DMS 273 treated with DMSO at 0.1 percent for 48 hours (cell line): ENCODE measurements at places on chromosomes 1 and 21.
A peak's percentile ranks its signal among the peaks of the same experiment; 100 is the strongest.

DNA sequence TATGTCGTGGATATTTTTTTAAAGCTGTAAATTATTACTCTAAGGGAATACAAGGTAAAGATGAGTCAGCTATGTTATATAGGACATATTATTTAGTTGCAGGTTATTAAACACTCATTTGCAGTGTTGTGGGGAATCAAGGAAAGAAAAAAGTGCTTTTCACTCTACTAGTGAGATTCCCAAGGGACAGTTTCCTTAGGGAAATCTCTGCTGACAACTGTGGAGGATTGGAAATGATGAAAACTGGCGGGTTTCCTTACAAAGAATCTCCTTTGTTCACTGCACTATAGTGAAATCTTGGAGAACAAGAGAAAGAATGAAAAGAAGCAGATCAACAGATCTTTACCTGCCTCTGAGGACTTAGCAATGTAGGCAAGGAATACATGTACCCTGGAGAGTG, 24.5 kb upstream of the TRIM45 start:
- DNase-seq: no peak

- DNase-seq: no peak
Observed at GRCh38 chr1:88701275-88701674, 17.2 kb downstream of the PKN2 start.

GRCh38 chr1:100360790-100361510, 8.6 kb downstream of the CDC14A start:
- peak; percentile 63 for DNase-seq

- peak; percentile 46 for DNase-seq
Observed at GRCh38 chr1:119275145-119276134, 93.1 kb upstream of the HAO2 start.

- DNase-seq: no peak
Observed at GRCh38 chr1:77832901-77833300, 53.5 kb downstream of the MIGA1 start.
